CD8-positive, alpha-beta memory T cell (primary cell): ENCODE measurements at places on chromosomes 2 and 18. TPM values are rescaled to one million over a fixed set of nuclear protein-coding genes. Genes with fewer than 3 reads are reported as not detected.

The HOXD9 gene
- not detected for total RNA-seq

The LRRC30 gene
- not detected for total RNA-seq

DNA sequence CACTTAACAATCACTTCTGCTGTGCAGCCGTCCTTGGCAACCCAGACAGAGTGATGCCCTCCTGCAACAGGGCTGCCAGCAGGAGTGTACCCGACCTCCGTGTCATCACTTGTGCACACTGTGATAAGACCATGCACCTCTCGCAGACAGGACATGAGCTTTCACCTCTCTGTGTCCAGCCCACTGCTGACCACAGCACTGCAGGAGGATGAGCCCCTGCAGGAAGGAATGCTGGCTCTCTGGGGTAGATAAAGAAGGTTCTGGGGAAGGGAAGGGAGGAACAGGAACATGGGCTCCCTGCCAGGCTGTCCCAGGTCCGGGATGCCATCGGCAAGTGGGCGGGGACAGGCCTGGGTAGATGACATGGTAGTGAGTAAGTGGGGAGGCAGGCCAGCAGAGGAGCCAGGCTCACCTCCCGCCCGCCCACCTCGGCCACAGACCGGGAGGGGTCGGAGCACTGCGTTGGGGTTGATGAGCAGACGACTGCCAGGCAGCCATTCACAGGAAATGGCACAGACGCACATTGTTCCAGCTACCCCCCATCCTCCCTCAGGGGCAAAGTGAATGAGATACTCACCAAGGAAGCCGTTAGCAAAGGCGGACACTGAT is 18.6 kb upstream of the COL6A3 start:
- H3K27me3 ChIP-seq: no peaks in the 10 kb centered on the region
- H3K27ac ChIP-seq: no peak overlapping the region
- peaks cover 82% of the 10 kb centered on the region for H3K4me1 ChIP-seq
- H3K36me3 ChIP-seq: no peaks in the 10 kb centered on the region
- DNase-seq: peak; percentile 74

- no peak for DNase-seq
- no peaks in the 10 kb centered on the region for H3K27me3 ChIP-seq
- no peak overlapping the region for H3K27ac ChIP-seq
- no peaks in the 10 kb centered on the region for H3K36me3 ChIP-seq
- no peak overlapping the region for H3K4me3 ChIP-seq
These were observed 36.0 kb downstream of the TTC27 start for GRCh38 chr2:32663864-32664263.
